ENCODE measurements at places on chromosomes 3 and 15. TPM values are rescaled to one million over a fixed set of nuclear protein-coding genes. Genes with fewer than 3 reads are reported as not detected.

Gene C2CD4A
- polyA plus RNA-seq: 0.10 TPM

Gene NANOGP8
- polyA plus RNA-seq: not detected

DNA sequence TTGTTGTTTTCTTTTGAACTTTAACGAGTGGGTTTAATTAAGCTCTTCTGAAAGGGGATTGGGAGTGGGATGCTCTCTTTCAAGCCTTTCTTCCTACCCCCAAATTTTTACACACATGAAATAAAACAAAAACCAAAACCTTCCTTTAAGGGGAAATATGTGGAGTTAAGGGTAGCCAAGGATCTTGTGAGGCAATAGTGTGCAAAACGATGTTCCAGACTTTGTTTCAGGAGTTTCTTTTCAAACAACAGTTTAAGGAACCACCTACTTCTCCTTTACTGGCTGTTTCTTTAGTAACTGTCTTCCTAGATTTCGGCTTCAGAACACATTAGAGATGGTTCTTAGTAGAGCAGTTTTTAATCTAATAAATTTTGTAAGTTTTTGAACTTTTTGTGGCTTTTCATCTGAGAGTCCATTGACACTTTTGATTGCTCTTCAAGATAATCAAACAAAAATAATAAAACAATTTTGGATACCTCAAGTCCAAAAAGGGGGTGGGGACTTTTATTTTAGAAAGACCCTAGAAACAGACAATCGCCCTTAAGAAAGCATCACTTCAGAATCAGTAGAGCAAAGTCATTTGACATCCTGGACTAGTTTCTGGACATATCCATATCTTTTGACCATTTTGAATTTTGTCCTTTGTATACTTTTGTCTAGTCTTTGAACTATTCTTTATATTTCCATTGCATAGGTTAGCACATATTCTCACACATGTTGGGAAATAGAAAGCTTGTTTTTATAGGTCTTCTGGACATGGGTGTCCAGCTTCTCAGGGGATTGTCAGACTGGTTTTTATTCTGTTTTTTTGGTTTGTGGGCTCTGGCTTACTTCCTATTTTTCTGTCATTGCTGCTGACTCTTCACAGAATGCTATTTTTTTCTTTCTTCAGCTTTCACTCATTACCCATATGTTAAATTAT lies 6.0 kb downstream of the DIPK2A start:
- DNase-seq: no peak

DNA sequence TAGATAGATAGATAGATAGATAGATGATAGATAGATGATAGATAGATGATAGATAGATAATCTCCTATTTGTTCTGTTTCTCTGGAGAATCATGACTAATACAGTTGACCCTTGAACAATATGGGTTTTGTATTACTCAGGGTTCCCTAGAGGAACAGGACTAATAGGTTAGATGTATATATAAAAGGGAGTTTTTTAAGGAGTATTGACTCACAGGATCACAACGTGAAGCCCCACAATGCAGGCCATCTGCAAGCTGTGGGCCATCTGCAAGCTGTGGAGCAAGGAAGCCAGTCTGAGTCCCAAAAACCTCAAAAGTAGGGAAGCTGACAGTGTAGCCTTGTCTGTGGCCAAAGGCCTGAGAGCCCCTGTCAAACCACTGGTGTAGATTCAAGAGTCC lies 67.6 kb downstream of the PYDC2 start:
- DNase-seq: no peak

GRCh38 chr3:32968166-32968919 lies 16.9 kb downstream of the CCR4 start:
- no peak for DNase-seq

Gene KBTBD13
- polyA plus RNA-seq: not detected

DNA sequence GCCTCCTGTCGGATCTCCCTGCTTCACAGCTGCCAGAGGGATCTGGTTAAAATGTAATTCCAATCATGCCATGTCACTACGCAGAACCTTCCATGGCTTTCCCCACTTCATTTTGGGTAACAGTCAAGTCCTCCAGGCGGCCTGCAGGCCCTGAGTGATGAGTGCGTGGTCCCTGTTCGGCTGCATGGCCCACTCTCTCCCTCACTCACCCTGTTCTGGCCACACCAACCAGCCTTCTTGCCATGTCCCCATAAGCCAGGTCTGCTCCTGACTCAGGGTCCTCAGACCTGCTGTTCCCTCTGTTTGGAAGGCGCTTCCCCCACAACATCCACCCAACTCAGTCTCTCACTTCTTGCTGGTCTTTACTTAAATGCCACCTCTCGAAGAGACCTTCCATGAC lies 41.6 kb upstream of the LINGO1 start:
- DNase-seq: no peak

All from endothelial cell of umbilical vein (primary cell).